Suppressor macrophage (primary cell): ENCODE measurements at places on chromosomes 11 and 22.

DNA sequence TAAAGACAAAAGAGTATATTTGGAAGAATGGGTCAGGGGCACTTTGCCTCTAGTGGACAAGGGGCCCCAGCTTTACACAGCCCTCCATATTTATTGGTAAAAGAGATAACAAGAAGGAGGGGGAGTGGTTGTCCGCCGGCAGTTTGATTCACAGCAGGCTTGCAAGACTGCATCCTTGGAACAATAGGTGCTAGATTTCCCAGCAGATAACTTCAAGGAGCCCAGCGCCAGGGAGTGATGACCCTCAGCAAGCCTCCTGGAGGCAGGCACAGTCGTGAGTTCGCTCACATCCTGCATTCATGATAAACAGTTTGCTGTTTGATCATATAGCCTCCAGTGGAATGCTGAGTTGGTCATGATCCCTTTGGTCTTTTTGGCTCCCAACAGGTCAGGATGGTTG lies 67.8 kb upstream of the INCENP start:
- no peak for DNase-seq

DNA sequence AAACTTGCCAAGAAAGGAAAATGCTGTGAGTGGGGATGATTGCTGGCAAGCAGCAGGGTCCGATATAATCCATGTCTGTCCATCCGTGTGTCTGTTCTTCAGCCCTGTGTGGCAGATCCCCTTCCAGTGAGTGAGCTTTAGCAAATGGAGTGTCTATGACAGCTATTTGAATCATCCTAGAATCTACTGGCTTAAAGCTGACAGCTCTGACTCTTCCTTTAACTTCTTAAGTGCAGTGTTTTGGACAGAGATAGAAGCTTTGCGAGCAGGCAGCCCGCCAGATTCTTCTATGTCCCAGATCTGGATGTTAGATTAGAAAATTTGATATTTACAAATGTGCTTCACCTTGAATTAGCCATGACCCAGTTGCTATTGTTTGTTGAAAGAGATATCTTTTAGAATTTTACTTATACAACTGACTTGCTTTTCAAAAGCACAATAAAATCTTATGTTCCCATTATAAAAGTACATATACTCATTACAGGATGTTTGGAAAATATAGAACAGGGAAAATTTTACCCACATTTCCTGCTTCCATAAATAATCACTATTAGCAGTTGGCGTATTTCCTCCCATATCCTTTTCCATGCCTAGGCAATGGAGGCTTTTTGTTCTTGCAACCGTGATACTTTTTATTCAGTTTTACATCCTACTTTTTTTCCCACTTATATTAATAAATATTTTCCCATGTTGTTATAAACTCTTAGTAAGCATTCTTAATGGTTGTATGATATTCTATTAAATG lies 124.5 kb downstream of the COMMD9 start:
- no peak for DNase-seq

- no peak for DNase-seq
Observed at GRCh38 chr22:38655519-38656255, 505 bp downstream of the FAM227A start.

DNA sequence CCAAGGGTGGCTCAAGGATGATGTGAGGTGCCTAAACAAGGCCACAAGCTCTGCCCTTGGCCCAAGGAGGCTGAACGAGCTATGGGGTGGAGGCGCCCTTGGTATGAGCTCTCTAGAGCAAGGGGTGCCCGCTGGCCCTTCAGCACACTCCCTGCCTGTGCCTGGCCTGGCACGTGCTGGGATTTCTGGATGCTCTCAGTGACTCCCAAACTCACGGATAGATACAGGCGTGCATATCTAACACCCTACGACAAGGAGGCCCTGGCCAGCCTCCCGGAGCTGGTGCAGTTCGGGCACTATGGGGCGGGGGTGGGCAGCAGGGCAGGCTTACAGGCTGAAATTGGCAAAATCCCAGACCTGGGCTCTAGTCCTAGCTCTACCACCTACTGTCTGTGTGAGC lies 30.6 kb downstream of the SCUBE1 start:
- DNase-seq = no peak

- DNase-seq = no peak
Observed at GRCh38 chr11:80860632-80861031, 1419.8 kb upstream of the TENM4 start.

DNA sequence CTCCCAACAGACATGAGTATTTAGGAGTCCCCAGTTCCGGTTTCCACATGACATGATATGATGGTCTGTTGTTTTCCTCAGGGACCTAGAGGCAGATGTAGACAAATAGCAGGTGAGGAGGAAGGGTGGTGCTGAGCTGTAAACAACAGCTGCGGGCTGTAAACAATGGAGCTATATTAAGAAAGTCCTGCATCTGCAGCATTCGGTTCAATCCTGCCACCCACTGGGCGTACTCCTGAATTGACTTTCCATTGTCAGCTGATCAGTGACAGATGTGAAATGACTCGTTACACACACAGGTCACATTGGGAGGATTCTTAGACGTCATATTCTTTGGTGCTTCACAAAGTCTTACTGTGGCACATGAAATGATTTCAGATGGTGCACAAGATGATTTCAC lies 26.8 kb upstream of the RAG1 start:
- DNase-seq = peak; percentile 76

DNA sequence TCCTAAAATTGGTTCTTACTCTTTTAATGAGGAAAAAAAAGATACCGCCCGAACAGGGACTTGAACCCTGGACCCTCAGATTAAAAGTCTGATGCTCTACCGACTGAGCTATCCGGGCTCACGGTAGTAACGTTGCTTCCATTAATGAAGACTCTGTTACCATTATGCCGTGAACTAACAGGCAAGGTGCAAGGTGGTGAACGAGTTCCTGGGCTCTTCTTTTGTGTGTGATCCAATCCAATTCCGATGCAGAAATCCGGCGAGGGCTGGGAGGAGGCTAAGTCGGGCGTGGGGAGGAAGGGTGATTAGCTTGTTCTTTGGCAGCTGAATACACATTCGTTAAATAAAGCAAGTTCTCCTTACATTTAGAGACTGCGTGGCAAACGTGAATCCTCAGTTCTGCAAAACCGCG lies 49.0 kb downstream of the OR4D9 start:
- peak; percentile 67 for DNase-seq

DNA sequence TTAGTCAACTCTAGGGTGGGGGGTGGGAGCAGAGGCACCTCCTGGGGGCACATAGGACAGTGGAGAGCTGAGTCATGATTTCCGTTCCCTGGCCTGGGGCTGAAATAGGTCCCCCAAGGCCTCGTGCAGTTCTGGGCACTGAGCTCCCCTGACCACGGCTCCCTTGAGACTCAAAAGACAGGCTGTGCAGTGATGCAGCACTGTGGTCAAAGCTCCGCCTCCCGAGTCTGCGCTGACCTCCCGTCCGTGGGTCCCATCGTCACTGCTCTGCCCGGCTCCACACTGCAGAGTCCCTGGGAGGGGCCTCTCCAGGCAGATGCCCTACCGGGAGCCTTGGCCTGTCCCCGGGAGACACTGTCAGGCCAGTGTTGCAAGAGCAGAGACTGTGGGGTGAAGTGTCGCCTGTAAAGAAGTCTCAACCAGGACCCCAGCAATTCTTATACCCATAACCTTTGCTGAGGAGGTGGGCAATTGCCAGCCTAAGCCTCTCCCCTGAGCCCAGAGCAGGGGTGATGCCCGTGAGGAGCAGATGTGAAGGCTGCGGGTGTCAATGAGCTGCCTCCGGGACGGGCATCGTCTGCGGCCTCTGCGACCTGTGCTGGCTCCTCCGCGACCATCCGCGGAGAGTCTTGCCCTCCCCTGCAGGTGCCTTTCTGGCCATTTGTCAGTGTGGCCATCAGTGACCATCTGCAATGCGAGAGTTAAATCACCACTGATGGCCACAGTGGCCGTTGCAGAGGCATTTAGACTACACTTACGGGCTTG lies 877.3 kb downstream of the BRD1 start:
- no peak for DNase-seq

GRCh38 chr11:111731821-111732220 lies 34.4 kb downstream of the PPP2R1B start:
- DNase-seq = no peak

DNA sequence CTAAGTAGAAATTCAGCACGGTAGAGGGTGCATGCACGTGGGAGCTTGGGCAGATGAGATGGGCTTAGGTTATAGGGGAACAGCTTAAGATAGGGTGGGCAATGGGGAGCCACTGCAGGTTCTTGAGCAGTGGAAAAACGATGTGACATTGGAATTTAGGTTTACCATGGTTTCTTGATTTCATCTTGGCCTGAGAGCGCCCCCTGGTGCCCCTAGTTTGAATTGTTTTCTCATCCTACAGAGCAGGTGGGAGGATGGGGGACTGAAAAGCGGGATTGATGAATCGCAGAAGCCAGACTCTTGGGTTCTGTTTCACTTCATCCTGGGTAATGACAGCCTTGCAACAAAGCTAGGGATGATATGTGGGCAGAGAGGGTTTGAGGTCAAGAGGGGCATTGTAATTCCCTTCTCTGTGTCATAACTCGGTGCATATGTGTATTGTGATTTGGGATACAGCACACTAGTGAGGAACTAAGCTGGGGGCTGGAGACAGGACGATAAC lies 6.7 kb upstream of the MCAM start:
- DNase-seq = peak; percentile 73

- no peak for DNase-seq
Observed at GRCh38 chr11:116856423-116856822, 19.0 kb upstream of the APOA1 start.

DNA sequence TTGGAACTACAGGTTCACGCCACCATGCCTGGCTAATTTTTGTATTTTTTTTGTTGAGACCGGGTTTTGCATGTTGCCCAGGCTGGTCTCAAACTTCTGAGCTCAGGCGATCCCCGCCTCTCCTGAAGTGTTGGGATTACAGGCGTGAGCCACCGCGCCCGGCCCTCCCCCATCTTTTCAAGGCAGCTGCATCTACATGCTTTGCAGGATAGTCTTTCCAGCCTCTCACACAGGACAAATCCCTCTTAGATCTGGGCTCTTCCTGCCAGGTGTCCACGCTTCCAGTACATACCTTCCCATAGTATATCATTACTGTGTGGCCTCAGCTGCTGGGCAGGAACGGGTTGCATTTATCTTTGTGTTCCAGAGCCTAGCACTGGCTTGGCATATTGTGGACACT lies 49.7 kb downstream of the C11orf96 start:
- no peak for DNase-seq

GRCh38 chr11:126109941-126110731 lies 47.5 kb upstream of the CDON start:
- no peak for DNase-seq

GRCh38 chr22:48887394-48888332 lies 940.0 kb downstream of the BRD1 start:
- no peak for DNase-seq

DNA sequence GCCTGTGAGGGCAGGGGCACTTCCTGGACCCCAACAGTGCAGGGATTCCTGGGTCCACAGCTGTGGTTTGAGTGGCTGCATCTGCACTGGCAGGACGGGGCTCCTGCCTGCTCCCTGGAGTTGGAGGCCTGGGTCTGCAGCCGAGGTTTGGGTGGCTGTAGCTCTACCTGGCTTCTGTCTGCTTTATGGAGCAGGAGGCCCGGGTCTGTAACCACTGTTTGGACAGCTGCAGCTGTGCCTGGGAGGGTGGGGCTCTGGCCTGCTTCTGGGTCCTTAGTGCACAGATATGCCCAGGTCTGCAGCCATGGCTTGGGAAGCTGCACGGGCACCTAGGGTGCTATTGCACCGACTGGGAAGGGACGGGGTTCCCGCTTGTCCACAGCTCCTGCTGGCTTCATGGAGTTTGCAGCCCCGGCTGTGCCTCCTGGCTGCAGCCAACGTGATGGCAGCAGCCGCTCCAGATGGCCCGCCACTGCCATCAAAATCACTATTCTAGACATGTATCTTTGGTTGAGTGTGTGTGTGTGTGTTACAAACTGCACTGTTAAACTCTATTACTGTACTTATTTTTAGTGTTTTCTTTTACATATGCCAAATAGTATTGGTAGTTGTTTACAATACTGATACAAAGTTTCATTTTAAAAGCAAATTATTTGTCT lies 412.3 kb upstream of the KIRREL3 start:
- DNase-seq = no peak

DNA sequence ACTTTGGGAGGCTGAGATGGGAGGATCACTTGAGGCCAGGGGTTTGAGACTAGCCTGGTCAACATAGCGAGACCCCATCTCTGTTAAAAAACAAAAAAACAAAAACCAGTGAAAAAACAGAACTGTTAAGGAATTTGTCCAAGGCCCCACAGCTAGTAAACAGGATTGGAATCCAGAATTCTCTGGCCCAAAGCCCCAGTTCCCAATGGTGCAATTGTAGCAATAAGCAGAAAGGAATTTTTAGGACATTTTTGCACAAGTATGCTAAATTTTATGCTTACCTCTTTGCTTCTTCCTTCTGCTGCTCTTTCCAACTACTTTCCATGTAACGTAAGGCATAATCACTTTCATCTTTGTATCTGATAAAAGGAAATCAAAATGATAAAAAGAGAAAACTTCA lies 11.6 kb downstream of the MISFA start:
- no peak for DNase-seq

GRCh38 chr22:17410576-17410975 lies 41.3 kb downstream of the CECR2 start:
- DNase-seq = no peak

DNA sequence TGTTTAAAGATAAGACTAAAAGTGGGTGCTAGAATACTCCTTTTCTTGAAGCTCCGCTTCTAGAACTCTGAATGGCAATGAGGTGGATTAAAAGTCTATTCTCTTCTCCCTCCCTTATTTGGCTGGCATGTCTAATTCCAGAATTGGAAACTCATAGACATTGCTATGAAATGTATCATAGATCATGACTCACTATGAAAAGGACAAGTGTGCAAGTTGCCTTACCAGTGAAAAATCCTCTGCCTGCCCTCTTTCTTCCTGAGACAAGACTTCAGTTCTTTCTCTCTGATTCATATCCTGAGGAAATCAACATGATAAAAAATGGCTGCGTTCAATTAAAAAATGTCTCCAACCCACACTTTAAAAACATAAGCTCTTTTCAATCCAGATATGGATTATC lies 73.2 kb upstream of the BLID start:
- no peak for DNase-seq

DNA sequence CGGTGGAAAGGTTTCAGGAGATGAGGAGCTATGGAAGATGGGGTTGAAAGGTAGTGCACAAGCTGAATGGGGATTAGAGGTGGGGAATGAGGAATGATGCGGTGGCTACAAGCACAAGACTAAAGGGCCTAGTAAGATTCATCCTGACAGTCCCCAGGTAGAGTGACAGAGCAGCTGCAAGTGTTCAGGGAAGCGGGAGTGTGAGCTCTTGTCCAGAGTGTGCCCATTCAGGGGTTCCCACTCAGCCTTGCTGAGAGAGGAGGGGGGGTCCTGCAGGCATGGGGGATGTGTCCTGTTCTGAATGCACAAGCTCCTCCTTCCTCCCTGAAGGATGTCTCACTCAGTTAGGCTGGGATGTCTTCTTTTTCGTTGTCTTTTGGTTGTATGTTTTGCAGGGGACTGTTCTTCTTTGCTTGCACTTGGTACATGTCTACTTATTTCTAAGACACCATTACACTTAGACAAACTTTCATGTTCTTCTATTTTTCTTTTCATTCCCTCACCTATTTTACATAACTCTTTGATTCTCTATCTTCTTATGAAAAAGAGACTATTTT lies 25.8 kb upstream of the CLPB start:
- no peak for DNase-seq

GRCh38 chr11:78560826-78561484 lies 13.7 kb downstream of the NARS2 start:
- peak; percentile 44 for DNase-seq
